ENCODE measurements at places on chromosomes 11 and 22. TPM values are rescaled to one million over a fixed set of nuclear protein-coding genes. Genes with fewer than 3 reads are reported as not detected.

GRCh38 chr11:100930185-100930778 is 199.3 kb downstream of the PGR start:
- no peak overlapping the region for H3K4me3 ChIP-seq
- no peak for DNase-seq
- H3K4me1 ChIP-seq, result no peaks in the 10 kb centered on the region
- no peaks in the 10 kb centered on the region for H3K27me3 ChIP-seq
- no peak overlapping the region for H3K27ac ChIP-seq

DNA sequence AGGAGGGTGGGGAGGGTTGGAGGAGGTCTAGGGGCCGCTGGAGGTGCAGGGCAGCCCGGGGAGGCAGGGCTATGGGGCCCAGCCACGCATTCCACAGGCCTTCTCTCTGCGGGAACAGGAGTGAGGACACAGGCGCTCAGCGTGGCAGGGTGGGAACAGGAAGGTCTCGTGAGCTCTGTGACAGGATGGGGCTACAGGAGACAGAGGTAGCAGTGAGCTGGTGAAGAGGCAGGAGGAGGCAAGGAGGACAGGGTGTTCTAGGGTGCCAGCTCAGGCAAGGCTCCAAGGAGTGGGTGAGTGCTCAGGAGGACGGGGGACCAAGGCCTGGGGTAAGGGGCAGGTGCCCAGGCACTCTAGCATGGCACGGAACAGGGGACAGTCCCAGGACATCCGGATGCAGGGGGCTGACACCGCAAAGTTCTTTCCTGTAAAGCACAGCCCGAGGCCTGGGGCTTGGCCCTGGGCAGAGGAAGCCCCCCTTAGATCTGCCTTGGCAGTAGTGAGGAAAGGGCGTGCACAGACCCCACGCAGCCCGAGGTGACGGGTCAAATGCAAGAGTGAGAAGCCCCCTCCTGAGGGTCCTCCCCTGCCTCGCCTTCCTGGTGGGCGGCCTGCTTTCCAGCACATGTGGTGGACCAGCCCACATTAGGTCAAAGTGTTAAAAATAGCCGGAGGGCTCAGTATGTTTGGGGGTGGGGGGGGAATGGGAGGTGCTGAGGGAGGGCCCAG is 4.7 kb upstream of the NEAT1 start:
- no peaks in the 10 kb centered on the region for H3K36me3 ChIP-seq

DNA sequence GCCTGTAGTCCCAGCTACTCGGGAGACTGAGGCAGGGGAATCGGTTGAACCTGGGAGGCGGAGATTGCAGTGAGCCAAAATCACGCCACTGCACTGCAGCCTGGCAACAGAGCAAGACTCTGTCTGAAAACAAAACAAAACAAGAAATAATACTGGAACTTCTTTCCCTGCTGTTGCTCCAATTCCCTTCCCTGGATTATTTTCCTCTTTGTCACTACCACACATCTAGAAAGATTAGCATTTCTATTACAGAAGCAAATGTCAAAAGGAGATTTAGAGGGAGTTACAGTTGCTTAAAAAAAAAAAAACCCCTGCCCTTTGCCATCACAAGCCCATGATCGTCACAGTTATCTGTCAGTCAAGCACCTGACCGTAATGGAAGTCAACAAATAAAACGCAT is 17.7 kb upstream of the SCGB1D1 start:
- H3K27me3 ChIP-seq, result peaks cover 59% of the 10 kb centered on the region

- no peaks in the 10 kb centered on the region for H3K4me1 ChIP-seq
- no peak overlapping the region for H3K4me3 ChIP-seq
- H3K27me3 ChIP-seq, result no peaks in the 10 kb centered on the region
- DNase-seq, result no peak
These were observed 51.8 kb upstream of the TTC12 start for GRCh38 chr11:113262594-113262993.

DNA sequence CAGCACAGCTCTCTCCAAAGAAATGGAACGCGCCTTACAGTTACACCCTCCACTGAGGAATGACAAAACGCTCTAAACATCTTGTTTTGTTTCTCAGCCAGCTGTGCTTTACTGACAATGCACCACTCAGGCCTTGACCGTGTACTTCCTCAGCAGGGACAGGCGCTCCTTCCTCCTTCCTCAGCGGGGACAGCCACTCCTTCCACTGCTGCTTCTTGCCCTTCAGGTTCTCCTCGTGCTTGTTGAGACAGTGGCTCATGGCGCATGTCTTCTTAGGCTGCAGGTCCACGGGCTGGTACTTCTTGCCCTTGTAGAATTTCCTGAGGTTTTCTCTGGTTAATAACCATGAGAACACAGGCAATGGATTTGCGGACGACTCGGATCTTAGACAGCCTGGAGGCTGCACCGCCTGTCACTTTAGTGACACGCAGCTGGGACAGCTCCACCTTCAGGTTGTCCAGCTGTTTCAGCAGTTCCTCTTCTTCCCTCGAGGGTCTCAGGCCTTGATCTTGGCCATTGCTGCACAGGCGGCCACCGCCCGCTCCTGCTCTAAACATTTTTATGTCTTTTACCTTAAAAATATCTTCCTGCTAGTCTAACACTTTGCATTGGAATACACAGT is 613.8 kb downstream of the BRD1 start:
- H3K4me3 ChIP-seq, result no peak overlapping the region
- no peaks in the 10 kb centered on the region for H3K27me3 ChIP-seq
- no peaks in the 10 kb centered on the region for H3K36me3 ChIP-seq
- H3K27ac ChIP-seq, result no peak overlapping the region
- H3K4me1 ChIP-seq, result no peaks in the 10 kb centered on the region

GRCh38 chr22:48624401-48624800 is 1203.3 kb downstream of the BRD1 start:
- no peaks in the 10 kb centered on the region for H3K4me1 ChIP-seq
- H3K36me3 ChIP-seq, result no peaks in the 10 kb centered on the region
- H3K27me3 ChIP-seq, result no peaks in the 10 kb centered on the region
- no peak overlapping the region for H3K4me3 ChIP-seq
- no peak overlapping the region for H3K27ac ChIP-seq

- peak; percentile 81 for DNase-seq
- peak overlapping the region; percentile 17 for H3K27ac ChIP-seq
- H3K36me3 ChIP-seq, result no peaks in the 10 kb centered on the region
- H3K4me1 ChIP-seq, result peaks cover 42% of the 10 kb centered on the region
These were observed 1.9 kb downstream of the MUC5B start for GRCh38 chr11:1224491-1225385.

- peak overlapping the region; percentile 40 for H3K27ac ChIP-seq
- H3K27me3 ChIP-seq, result no peaks in the 10 kb centered on the region
- peak; percentile 73 for DNase-seq
- no peaks in the 10 kb centered on the region for H3K36me3 ChIP-seq
These were observed 30.4 kb downstream of the CYP2R1 start for GRCh38 chr11:14861680-14862079.

GRCh38 chr11:69373251-69373635 is 79.3 kb downstream of the MYEOV start:
- peaks cover 40% of the 10 kb centered on the region for H3K4me1 ChIP-seq
- no peak for DNase-seq
- H3K27ac ChIP-seq, result no peak overlapping the region
- H3K27me3 ChIP-seq, result no peaks in the 10 kb centered on the region

GRCh38 chr11:64185175-64185692 is 737 bp upstream of the STIP1 start:
- H3K4me1 ChIP-seq, result peaks cover 40% of the 10 kb centered on the region
- DNase-seq, result peak; percentile 90
- no peaks in the 10 kb centered on the region for H3K27me3 ChIP-seq
- H3K4me3 ChIP-seq, result peak overlapping the region; percentile 90
- no peaks in the 10 kb centered on the region for H3K36me3 ChIP-seq

GRCh38 chr11:119784421-119784820 is 55.4 kb upstream of the NECTIN1 start:
- no peaks in the 10 kb centered on the region for H3K27me3 ChIP-seq
- no peaks in the 10 kb centered on the region for H3K36me3 ChIP-seq
- H3K27ac ChIP-seq, result no peak overlapping the region
- no peaks in the 10 kb centered on the region for H3K4me1 ChIP-seq
- no peak overlapping the region for H3K4me3 ChIP-seq

DNA sequence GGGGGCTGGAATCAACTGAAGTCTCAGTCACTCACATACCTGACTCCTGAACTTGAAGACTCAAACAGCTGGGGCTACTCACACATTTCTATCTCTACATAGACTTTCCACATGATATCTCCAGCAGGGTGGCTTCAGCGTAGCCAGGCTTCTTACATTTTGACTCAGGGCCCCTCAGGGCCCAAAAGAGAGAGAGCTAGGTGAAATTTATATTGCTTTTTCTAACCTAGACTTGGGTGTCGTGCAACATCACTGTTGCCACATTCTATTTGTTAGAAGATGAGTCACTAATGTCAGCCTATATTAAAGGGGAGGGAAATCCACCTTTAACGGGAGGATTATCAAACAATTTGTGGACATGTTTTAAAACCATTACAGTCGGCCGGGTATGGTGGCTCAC is 71.9 kb upstream of the RRM1 start:
- no peaks in the 10 kb centered on the region for H3K4me1 ChIP-seq
- DNase-seq, result no peak
- no peaks in the 10 kb centered on the region for H3K36me3 ChIP-seq
- no peak overlapping the region for H3K4me3 ChIP-seq
- no peak overlapping the region for H3K27ac ChIP-seq

DNA sequence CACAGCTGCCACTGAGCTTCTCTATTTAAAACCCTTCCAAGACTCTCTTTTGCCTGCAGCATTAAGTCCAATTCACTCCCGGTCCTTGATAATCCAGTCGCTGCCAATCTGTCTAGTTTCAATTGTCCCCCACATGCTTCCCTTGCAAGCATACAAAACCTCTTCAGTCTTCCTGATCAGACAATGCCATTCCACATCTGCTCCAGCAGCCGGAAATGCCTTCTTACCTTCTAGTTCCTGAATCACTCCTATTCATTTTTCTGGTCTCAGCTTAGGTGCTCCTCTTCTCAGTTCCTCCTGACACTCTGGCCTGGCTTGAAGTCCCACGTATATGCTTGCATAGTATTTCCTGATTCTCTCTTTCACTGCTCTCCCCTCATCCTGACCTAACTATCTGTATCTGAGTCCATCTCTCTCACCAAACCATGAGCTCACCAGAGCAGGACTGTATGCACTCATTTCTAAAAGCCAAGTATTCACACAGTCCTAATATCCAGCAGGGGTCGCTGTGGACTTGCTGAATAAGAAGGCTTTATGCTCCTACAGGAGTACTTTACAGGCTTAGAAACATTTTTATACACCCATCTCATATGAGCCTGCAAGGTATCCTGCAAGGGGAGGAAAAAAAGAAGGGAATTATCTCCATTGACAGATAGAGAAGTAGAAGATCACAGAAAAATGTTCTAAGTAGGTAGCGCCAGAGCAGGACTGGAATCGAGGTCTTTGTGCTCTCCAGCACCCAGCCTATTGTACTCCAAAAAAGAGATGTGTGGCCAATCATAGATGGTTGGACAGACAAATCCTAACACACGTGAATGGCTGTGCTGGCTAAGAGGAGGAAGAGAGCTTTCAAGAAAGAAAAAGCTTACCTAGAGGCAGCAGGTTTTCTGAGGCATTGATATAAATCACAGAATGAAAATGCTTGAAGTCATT is 19.2 kb downstream of the XRRA1 start:
- no peaks in the 10 kb centered on the region for H3K36me3 ChIP-seq
- no peak overlapping the region for H3K4me3 ChIP-seq
- H3K27me3 ChIP-seq, result no peaks in the 10 kb centered on the region
- peak; percentile 67 for DNase-seq
- no peak overlapping the region for H3K27ac ChIP-seq

DNA sequence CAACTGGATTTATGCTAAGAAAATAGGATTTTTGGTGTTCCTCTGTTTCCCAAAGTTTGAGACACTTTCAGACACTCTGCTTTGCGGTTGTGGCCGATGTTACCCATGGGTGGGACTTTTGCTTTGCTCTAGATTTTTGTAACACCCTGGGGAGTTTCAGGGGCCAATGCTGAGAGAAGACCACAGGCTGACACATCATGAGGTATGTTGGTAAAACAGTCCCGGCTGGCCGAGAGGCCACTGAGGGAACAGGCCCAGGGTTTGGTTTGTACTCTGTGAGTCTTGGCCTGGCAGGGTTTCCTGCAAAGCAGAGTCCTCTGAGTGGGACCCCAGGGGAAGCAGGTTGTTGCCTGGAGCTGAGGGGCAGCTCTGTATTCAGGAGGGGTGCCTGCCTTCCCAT is 78.5 kb upstream of the PITPNB start:
- H3K27ac ChIP-seq, result no peak overlapping the region
- no peak for DNase-seq
- H3K4me1 ChIP-seq, result no peaks in the 10 kb centered on the region
- no peak overlapping the region for H3K4me3 ChIP-seq
- H3K36me3 ChIP-seq, result no peaks in the 10 kb centered on the region

- DNase-seq, result no peak
- H3K36me3 ChIP-seq, result no peaks in the 10 kb centered on the region
- peaks cover 7% of the 10 kb centered on the region for H3K4me1 ChIP-seq
- no peak overlapping the region for H3K27ac ChIP-seq
These were observed 31.4 kb downstream of the GLB1L2 start for GRCh38 chr11:134363161-134363560.

GRCh38 chr11:95877291-95877690 is 46.6 kb downstream of the MTMR2 start:
- no peak for DNase-seq
- H3K27me3 ChIP-seq, result no peaks in the 10 kb centered on the region
- no peaks in the 10 kb centered on the region for H3K36me3 ChIP-seq
- no peak overlapping the region for H3K27ac ChIP-seq
- no peaks in the 10 kb centered on the region for H3K4me1 ChIP-seq

- DNase-seq, result no peak
- H3K4me3 ChIP-seq, result no peak overlapping the region
- H3K36me3 ChIP-seq, result no peaks in the 10 kb centered on the region
- no peak overlapping the region for H3K27ac ChIP-seq
- no peaks in the 10 kb centered on the region for H3K27me3 ChIP-seq
- no peaks in the 10 kb centered on the region for H3K4me1 ChIP-seq
These were observed 23.6 kb upstream of the MN1 start for GRCh38 chr22:27825174-27825573.

SLC22A6 gene
- not detected for total RNA-seq

GAL gene
- 1.9 TPM for total RNA-seq

KCNK7 gene
- total RNA-seq, result 0.27 TPM

PRSS23 gene
- 220 TPM for total RNA-seq

KLHL35 gene
- 0.27 TPM for total RNA-seq

SCUBE1 gene
- total RNA-seq, result 1.1 TPM
